ENCODE measurements at places on chromosomes 16 and 17.

- no peak for DNase-seq
These were observed 4.5 kb downstream of the NBR1 start for GRCh38 chr17:43175213-43176118.

- DNase-seq = peak; percentile 73
These were observed 63.2 kb downstream of the ENGASE start for GRCh38 chr17:79137789-79138165.

DNA sequence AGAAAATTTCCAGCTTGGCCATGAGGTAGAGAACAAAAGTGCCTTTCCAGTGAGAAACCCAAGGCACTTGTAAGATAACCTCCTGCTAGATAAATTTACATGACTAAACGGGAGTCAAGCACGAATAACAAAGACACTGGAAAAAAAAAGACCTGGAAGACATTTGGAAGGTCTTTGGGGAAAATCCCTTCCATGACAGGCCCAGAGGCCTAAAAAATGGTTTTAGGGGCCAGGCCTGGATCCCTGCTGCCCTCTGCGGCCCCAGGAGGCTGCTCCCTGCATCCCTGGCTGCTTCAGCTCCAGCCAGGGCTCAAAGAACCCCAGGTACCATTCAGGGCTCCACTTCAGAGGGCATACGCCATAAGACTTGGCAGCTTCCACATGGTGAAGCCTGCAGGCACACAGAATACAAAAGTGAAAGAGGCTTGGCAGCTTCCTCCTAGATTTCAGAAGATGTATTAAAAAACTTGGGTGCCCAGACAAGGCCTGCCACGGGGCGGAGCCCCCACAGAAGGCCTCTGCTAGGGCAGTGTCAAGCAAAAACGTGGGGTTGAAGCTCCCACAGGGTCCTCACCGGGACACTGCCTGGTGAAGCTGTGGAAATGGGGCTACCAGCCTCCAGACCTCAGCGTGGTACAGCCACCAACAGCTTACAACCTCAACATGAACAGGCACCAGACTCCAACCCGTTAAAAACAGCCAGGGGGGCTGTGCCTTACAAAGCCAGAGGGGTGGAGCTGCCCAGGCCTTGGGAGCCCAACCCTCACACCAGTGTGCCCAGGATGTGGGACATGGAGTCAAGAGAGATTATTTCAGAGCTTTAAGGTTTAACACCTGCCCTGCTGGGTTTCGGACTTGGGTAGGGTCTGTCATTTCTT is 77.1 kb downstream of the SDK2 start:
- no peak for DNase-seq

- DNase-seq = no peak
These were observed 14.6 kb downstream of the KCNJ16 start for GRCh38 chr17:70089513-70090148.
